Peyer's patch (tissue), 4 donors: ENCODE measurements at places on chromosomes 1 and 21. TPM values are rescaled to one million over a fixed set of nuclear protein-coding genes. Genes with fewer than 3 reads are reported as not detected.
A peak's percentile ranks its signal among the peaks of the same experiment; 100 is the strongest.

CLIC6 gene
- total RNA-seq, result 3.3 TPM

SLC1A7 gene
- total RNA-seq, result 9.4 TPM

COL24A1 gene
- total RNA-seq, result 0.18 TPM

CYP4B1 gene
- 48.0 TPM for total RNA-seq

VHLL gene
- not detected for total RNA-seq

EVI5 gene
- 135 TPM for total RNA-seq

TNFRSF9 gene
- 0.66 TPM for total RNA-seq

SARS1 gene
- total RNA-seq, result 87.6 TPM

- DNase-seq, result no peak
Observed at GRCh38 chr1:41741244-41741643, 177.5 kb downstream of the HIVEP3 start.

DNA sequence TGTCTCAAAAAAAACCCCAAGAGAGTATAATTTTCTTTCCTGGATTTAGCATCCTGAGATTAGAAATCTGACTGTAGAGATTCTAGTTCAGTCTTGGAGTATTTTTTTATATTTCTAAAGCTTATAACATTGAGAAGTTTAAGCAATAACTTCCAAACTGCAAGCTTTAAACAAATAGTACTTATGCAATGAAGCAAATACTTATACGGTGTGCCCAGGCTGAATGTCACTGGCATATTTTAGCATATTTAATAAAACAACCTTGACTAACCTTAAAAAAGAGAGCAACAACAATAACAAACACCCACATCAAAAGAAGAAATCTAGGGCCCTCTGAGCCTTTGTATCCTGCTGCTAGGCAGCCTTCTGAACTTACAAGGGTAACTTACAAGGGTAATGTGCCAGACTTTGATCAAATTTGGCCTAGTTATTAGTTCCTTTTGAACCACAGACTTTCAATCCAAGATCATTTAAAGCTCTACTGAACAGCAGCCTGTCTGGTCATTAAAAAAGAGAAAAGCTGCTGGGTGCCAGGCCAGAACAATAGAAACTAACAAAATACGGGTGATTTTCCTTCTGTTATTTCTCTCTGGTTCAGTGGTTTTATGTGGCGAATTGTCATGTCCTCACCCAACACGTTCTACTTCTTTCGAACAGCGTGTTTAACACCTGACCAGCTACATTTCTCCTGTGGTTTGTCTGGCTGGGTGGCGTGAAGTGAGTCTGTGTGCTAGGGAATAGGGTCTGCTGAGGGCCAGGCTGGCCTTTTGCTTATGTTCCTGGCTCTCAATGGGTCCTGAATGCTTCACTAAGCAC lies 16.2 kb downstream of the MTOR start:
- no peak for DNase-seq

GRCh38 chr21:43938751-43939442 lies 73.2 kb upstream of the TRAPPC10 start:
- peak; percentile 94 for DNase-seq

DNA sequence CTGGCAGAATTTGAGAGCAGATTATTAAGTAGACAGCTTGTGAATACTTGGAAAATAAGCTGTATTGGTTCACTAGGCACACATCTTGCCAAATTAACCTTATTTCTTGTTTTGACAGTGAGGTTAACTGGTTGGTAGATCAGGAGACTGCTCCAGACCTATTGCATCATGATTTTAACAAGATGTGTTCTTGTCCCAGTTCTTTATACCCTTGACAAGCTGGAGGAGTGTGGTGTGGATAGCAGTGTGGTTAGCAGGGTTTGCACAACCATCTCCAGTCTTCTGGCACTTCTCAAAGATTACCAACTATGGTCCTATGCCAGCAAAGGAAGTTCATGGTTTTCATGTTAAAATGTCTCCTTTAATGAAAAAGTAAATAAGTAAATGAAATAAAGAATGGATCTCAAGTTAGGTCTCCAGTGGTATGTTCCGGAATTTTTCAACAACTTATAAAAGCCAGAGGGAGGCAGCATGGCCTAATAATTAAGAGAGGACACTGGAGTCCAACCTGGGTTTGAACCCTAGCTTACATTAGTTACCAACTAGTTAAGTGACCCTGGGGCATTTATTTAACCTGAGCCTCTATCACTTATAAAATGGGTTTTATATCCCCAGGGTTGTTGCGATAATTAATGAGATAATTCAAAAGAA lies 34.1 kb downstream of the DDX20 start:
- DNase-seq, result no peak

- DNase-seq, result no peak
Observed at GRCh38 chr1:64765826-64766225, 21.0 kb downstream of the RAVER2 start.

DNA sequence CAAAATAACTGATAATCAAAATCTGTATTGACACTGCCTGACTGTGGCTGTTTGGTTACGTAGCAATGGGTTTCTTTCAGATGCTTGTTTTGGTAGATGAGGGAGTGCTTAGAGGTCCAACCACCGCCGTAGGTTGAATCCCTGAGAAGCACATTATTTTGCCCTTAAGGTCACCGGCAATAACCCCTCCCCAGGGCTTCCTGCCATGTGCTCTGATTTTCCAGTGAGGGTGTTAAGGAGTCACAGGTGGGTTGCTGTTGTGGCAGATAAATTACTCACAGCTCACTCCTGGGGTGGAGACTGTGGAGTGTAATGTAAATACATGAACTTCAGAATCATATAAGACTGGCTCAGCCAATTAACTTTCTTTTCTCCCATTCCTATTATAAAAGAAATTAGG lies 81.5 kb upstream of the ZP4 start:
- DNase-seq, result no peak

GRCh38 chr1:213539464-213539863 lies 448.3 kb upstream of the PROX1 start:
- no peak for DNase-seq

GRCh38 chr1:97767381-97767780 lies 153.5 kb downstream of the DPYD start:
- no peak for DNase-seq

DNA sequence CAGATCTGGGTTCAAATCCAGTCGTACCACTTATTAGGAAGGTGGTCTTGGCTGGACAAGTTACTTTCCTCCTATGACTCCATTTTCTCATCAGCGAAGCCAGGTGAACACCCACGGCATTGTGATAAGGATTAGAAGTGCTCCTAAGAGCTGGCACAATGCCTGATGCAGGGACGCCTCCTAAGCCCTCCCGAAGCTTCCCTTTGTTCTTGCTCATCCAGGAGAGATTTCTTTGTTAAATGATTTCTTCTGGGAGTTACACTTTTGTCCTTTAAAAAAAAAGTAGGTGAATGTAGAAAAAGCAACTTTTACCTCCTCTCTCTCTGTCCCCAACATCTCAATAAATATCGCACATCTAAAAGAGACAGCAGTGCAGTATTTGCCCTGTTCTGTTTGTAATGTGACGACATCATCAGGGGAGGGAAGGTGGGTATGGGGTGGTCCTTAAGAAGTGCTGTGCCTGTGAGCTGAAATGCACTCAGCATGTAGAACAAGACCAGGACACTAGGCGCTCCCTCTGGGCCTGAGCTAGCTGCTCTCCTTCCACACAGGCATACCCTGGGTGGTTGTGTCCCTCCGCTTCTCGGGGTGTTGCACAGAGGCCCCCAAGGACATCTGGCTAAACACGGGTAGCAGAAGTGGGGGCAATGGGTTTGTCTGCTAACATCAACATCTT lies 43.9 kb downstream of the SUSD4 start:
- no peak for DNase-seq

- no peak for DNase-seq
Observed at GRCh38 chr1:245614476-245614875, 459.7 kb downstream of the KIF26B start.

- DNase-seq, result no peak
Observed at GRCh38 chr1:96028071-96028470, 693.5 kb upstream of the PTBP2 start.

- DNase-seq, result no peak
Observed at GRCh38 chr1:39301606-39302005, 97.1 kb downstream of the MACF1 start.

- DNase-seq, result no peak
Observed at GRCh38 chr1:230268371-230269170, 157.6 kb downstream of the PGBD5 start.

- peak; percentile 74 for DNase-seq
Observed at GRCh38 chr1:226110249-226111097, 48.0 kb downstream of the H3-3A start.

- DNase-seq, result no peak
Observed at GRCh38 chr21:40115775-40116174, 248.5 kb downstream of the PCP4 start.

- no peak for DNase-seq
Observed at GRCh38 chr1:223036479-223036845, 106.6 kb downstream of the TLR5 start.

DNA sequence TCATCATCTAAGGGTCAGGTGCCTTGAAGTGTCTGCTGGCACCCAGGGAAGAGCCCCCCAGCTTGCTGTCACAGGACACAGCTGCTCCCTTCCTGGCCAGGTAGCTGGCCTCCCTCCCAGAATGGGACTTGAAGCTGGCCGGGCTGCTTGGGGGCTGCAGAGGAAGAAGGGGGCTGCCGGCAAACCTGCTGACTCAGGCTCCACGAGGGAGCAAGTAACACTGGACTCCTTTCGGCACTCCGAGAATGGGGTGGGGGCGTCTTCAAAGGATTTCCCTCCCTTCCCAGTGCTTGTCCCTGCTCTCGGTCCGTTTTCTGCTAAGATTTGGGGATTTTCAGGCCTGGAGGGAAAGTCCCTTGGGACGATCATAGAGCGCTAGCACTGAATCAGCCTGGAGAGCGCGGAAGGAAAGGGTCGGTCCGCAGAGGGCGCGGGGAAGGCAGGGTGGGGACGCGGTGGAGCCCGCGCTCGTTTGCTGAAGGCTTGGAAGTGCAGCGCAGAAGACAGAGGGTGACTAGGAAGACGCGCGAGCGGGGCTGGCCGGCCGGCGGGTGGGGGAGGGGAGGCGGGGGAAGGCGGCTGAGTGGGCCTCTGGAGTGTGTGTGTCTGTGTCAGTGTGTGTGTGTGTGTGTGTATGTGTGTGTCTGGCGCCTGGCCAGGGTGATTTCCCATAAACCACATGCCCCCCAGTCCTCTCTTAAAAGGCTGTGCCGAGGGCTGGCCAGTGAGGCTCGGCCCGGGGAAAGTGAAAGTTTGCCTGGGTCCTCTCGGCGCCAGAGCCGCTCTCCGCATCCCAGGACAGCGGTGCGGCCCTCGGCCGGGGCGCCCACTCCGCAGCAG lies at the start of gene CSF1:
CSF1 (plus strand) TSS at position 727 of the 840 bp plus-strand sequence. CDS start 175 bp downstream, outside the sequence.
- DNase-seq, result peak; percentile 61

GRCh38 chr1:222034790-222035189 lies 292.9 kb upstream of the DUSP10 start:
- DNase-seq, result no peak

DNA sequence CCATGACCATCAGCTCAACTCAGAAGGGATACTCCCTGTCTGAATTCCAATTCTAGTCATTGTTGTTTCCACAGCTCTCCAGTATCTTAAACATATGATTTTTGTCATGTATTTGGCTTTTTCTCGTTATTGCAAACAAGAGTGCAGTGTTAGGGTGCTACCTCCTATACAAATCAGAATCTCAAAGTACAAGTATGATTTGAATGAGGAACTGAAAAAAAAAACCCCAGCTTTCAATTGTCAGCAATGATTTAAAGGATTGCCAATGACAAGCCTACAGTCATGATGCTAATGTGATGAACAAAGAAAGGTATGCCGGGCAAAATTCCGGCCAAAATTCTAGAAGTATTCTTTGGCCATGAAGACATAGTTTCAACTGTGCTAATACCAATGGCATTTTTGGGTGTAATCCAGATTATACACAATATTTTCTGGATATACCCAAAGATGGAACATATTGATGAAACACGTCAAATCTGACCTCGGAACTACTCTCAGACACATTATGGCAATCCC lies 14.9 kb downstream of the TMEM35B start:
- no peak for DNase-seq

GRCh38 chr1:206702803-206703202 lies 18.1 kb downstream of the MAPKAPK2 start:
- DNase-seq, result no peak

DNA sequence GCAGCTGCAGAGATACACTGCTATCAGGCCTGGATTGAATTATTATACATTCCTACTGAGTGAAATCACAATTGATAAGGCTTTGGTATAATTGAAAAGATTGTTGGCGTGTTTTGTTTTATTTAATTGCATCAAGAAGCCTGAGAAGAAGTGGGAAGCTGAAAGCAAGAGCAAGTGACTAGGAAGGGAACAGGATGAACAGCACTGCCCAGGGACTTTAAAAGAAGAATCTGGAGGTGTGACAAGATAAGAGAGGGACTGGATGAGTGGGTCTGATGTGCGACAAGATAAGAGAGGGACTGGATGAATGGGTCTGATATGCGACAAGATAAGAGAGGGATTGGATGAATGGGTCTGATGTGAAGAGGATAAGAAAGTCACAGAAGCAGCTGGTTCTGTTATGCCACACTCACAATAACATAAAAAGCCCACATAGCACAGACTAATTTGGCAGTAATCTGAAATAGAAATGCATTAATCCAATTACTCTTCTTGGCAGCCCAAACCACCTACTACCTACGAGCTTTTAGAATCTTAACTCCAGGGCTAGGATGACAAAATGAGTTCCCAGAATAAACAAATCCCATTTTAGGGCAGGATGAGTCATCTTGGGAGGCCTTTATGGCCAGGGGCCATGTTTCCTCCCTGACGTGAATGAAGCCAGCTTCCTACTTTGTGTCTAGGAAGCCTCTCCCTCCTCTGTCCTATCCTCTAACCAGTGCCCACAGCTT lies 129.7 kb downstream of the DUSP10 start:
- no peak for DNase-seq

GRCh38 chr1:83583351-83584014 lies 415.4 kb downstream of the TTLL7 start:
- DNase-seq, result peak; percentile 58

DNA sequence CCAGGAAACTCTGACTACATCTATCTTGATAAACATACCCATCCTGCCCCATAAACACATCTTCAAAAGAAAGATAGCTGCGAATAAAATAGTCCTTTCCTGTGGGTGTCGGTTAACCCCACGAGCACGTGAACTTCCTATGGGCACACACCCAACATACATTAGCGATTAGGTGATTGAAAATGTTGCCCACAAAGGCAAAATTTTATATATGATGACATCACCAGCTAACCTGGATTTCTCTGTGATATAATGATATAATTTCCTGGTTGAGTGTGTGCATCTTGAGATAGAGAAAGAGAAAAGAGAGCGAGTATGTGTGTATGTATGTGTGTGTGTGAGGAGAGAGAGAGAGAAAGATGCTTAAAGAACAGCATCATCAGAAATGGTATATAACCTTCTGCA lies 296.1 kb downstream of the PTPRC start:
- peak; percentile 58 for DNase-seq
